ENCODE measurements at places on chromosomes 2 and 18.

- DNase-seq: peak; percentile 76
These were observed 70.6 kb downstream of the COPS8 start for GRCh38 chr2:237156031-237156856.

GRCh38 chr2:20224164-20224715 is 690 bp downstream of the SDC1 start:
- DNase-seq: no peak

GRCh38 chr2:86037141-86037794 is 68.4 kb downstream of the POLR1A start:
- DNase-seq: peak; percentile 72

DNA sequence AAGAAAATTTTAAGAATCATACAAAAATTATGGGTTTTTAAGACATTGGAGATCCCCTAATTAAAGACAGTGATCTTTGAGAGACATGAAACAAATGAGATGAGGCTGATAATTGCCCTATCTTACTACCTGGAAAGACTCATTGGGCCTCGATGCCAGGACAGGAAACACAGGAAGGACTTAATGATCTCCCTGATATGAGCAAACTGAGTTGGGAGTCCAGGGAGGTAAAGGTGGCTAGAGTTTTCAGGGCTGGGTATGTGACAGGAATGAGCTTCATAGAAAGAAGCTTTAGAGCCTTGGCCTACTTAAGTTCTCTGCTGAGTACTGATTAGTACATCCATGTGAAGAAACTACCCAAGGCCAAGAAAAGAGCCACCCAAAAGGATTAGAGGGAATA is 40.6 kb upstream of the GULP1 start:
- DNase-seq: no peak

DNA sequence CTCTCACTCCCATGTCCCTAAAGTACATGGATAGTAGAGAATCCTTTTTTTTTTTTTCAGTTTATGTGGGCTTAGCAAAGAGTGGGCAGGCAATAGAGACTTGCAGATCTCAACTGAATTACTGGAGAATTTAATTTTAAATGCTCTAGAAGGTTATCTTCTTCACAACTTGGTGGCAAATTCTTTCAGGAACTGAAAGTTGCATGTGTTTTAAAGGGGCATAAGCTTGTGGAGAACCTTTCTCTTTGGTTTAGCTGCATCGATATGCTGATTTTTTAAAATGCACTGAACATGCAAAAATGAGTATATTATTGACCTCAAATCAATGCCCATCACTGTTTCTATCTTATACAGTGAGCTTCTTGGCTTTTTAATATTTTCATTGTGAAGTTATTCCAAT is 24.9 kb upstream of the GALNT3 start:
- no peak for DNase-seq

- DNase-seq: no peak
These were observed 132.0 kb downstream of the SNTG2 start for GRCh38 chr2:1082456-1083205.

DNA sequence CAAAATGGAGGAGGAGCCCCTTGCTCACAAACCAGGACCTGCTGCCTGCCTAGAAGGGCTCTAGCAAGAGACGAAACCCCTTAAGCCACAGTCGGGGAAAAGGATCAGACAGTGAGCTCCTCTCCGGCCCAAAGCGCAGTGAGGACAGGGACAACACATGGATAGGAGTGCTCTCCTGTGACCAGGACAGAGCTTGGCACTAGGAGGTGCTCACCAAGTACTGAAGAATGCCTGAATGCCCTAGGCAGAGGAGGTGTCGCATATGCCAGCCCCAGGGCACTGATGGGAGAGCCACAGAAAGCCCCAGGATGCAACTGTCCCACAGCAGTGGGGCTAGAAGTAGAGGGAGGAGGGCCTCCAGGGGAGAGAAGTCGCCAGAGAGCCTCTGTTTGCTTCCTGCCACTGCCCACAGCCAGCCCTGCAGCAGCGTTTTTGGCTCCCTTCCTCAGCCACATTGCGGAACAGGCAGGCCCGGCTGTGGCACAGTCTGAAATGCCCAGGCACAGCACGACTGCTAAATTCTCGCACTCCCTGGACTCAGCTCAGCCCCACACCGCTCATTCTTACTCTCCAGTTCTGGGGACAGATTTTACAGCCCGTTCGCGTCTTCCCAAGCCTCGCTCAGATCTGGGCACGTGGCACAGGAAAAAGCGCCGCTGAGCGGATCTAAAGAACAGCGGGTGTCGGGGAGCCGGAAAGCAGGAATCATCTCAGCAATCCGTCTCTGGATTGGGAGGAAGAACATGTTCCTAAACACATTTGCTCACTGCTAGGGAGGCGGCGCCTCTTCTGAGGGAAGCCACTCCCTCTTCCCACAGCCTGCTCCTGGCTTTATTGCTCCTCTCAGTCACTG is 98.7 kb upstream of the POU3F3 start:
- no peak for DNase-seq

GRCh38 chr18:50911006-50911405 is 32.1 kb downstream of the ME2 start:
- DNase-seq: no peak

DNA sequence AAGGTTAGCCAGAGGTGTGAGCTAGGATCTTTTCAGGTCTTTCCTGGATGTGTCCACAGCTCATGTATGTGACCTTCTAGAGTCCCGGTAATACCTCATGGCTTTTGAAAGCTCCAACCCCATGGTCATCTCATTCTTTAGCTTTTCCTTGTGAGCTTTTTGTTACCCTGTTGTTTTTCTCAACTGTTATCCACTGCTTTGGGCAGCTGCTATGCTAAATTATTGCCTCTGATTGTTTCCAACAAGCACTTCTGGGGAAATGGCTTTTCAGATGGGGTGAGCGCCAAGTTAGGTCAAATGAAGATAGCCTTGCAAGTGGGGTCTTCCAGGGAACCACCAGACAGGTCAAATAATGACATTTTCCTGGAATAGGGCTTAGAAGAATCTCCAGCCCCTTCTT is 27.9 kb downstream of the ME2 start:
- DNase-seq: no peak

DNA sequence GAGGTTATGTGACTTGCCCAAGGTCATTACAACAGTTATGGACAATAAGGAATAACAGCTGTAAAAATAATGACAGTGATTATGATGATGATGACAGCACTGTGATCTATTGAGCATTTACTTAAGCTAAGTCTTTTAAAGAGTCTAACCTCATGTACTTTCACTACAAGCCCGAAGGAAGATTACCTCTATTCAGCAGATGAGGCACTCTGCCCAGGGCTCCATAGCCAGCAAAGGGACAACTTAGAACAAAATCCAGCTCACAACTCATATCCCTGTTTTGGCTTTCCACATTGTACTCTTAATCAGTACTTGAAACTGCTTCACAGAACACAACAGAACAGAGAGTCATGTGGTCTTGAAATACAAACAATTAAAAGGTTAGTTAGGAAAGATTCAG is 290.2 kb downstream of the ZNF385B start:
- no peak for DNase-seq

GRCh38 chr2:192536922-192537624 is 342.3 kb upstream of the TMEFF2 start:
- no peak for DNase-seq

DNA sequence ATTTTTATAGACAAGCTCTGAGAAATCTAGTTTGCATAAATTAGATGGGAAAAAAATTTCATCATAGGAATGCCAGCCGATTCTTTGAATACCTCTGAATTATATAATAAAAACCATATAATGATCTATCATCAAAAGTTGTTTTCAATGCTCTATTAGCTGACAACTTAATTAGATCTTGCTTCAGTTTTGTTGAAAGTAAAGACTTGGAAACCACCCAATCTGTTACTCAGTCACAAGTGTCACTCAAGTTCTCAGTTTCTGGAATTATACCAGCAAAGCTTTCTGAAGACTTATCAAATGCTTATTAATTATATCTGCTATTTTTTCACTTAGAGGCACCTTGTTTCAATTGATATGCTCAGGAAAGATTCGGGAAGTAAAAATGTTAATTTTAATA is 17.4 kb upstream of the TP53I3 start:
- no peak for DNase-seq

DNA sequence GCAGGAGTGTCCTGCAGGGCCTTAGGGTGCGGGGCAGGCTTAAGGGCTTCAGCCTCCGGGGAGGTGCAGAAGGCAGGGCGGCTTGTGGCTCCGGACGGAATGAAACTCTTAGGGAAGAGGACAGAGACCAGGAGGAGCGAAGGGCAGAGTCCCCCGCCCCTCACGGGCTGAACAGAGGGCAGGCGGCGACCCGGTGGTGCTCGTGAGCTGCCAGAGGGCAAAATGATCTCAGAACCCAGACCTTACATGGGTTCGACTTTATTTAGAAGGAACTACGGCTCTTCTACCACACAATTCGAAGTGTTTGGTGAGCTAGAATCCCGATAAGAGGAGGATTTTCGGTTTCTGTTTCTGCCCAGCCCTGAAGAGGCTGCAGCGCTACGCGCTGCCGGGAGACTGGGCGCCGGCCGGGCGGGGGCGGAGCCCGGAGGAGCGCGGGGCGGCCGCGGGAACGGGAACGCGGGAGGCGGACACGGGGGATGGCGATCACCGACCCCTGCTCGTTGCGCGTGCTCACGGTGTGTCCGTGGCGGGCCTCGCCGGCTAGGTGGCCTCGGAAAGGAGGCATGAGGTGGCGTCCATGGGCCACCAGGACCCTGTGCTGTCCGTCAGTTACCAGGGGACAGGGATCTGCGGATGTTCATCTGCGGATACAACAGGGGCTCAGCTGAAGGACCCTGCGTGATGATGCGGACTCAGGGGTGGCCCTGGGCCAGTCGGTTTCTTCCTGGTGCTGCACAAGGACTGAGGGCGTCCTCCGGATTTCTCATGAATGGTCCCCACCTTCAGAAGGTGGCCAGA is 4.2 kb upstream of the SP100 start:
- peak; percentile 77 for DNase-seq

DNA sequence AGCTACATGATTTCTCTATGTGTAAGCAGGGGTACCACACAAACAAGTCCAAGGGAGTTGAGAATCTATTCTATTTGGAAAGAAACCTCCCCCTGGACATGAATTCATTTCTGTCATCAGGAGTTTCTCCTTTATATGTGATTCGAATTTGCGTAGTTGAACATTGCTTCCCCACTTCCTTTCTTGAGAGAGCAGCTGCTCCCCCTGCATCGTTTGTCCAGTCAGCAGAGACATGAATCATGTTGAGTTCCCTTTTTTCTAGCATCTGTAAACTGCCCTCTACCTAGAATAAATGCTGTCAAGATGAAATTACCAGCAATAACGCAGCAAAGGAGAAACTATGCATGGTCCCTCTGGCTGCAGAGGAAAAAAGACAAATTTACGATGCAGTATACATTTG is 73.8 kb downstream of the KIF5C start:
- no peak for DNase-seq

DNA sequence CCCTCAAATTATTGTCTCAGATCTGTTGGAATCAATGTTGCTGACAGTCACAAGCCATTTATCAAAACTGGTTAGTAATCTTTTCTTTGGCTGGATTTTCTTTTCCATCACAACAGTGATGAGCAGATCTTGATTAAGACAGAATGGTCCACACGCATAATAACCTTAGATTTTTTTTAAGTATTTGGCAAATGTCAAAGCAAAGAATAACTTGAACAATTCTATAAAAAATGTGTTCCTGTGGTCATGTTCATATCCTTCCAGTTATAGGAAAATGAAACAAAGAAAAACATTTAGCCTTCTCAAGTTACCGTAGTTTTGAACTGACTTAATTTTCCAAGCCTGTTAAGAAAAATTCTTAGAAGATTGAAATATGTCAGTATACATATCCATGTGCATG is 659.9 kb upstream of the ID2 start:
- DNase-seq: no peak

- DNase-seq: no peak
These were observed 27.4 kb upstream of the C2orf69 start for GRCh38 chr2:199883474-199884212.

DNA sequence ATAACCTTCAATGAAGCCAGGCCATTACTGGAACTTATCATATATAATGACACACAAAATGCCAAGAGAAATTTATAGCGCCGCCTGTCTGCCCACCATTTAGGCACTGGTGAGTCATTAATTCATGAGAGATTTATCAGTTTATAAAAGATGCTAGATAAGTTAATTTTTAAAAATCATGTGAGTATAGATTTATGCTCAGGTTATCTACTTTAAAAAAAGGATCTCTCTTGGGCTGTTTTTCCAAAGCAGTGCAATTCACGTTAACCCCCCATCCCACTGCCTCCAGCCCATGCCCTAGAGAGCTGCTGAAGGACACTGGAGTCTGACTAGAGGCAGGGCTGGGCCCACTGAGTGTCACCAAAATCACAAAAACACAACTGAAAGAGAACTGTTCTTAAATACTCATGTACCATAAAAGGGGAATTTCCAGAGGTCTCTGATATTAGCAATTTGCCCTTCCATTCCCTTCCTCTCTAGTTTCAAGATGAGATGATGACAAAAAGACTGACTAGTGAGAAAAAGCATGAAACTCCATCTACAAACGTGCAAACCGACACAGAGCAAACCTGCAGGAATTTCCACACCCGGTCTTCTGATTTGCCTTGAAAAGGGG is 160.8 kb downstream of the BCL2 start:
- DNase-seq: peak; percentile 73

DNA sequence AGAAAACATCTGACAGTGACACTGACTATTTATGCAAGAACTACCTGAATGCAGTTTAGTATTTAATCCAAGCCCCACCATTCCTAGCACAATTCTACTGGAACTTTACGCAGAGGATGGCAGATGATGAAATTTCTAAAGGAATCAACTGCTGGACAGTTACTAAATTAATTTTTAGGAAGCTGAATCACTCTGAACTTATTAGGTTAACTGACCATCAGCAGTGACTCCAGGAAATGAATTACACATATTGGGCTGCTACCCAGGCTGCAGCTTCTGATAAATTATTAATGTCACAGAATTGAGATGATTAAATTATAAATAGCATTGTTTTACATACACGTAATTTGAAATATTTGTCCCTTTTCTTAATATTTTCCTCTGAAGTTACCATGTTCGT is 250.8 kb downstream of the TMEM182 start:
- DNase-seq: no peak

DNA sequence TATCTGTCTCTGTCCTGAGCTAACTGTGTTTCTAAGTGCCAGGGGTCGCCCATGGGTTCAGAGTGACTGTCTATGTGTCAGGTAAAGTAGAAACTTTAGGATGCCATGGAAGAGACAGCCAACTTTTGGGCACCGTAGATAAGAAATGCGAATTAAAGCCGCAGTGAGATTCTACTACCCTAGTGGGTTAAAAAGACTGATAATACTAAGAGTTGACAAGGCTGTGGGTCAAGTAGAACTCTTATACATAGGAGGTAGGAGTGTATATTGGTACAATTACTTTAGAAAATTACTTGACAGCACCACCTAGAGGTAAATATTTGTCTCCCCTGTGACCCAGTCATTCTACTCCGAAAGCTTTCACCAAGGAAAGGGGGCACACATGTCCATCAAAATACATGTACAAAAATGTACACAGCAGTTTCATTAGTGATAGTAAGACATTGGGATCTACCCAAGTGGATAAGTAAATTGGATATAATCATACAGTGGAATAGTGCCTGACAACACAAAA is 371.3 kb downstream of the SLC4A3 start:
- DNase-seq: no peak

- no peak for DNase-seq
These were observed 633.9 kb upstream of the PKDCC start for GRCh38 chr2:41413813-41414485.

- DNase-seq: no peak
These were observed 220.2 kb upstream of the CCDC68 start for GRCh38 chr18:55179425-55179824.

- DNase-seq: no peak
These were observed 70.8 kb downstream of the LRP2 start for GRCh38 chr2:169291517-169291916.

- DNase-seq: no peak
These were observed 30.8 kb downstream of the ATP6V1C2 start for GRCh38 chr2:10752236-10752635.
